ENCODE measurements at places on chromosomes 4 and X.
A peak's percentile ranks its signal among the peaks of the same experiment; 100 is the strongest.

- no peak for DNase-seq
Measured at GRCh38 chr4:71677568-71677967, 106.3 kb downstream of the GC start.

DNA sequence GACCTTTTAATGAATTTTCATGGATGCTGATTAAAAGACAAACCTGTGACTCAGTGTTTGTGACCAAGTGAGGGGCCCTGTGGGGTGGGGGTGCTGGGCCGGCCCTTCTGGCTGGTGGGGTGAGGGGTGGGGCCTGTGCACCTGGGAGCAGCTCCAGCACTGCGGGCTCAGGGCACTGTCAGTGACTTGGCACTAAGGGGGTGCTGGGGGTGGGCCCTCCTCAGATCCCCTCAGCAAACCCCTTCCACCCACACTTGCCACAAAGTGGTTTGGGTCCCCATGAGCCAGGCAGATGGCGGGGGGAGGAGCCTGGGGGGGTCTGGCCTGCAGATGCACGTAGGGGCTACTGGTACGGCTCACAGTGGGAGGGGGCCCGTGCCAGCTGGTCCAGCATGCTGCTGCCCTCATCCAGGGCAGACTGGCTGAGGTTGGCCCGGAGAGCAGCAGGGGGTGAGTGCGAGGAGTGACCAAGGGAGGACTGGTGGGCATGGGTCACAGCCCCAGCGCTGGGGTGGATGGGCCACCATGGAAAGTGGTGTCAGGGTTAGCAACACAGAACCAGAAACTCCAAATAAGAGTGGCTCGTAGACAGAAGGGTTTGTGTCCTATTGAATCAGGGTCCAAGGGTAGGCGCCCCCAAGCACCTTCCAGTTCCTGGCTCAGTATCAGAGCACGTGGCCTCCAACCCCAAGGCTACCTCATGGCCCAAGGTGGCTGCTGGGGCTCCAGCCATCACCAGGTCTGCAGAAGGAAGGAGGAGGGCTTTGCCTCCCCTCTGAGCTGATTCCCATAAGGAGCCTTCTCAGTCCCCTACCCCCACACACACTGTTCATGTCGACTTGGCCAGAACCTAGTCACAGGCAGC lies 10.1 kb downstream of the NKX1-1 start:
- DNase-seq: no peak

GRCh38 chr4:14247767-14248166 lies 620.2 kb upstream of the BOD1L1 start:
- DNase-seq: no peak

DNA sequence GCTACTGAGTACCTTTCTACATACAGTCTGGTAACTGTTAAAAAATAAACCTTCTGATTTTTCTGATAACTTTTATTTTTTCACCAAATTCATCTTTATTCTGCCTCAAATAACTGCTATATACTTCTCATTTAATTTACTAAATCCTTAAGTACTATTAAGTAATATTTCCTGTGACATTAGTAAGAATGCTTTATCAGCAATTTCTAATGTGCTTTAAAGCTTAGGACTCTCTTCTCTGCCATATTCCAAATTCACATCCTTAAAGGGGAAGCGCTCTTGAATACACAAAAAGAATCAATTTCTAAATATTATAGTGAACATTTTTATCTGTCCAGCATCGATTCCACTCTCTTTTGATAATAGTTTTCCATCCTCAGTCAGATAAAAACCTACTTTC lies 81.1 kb downstream of the DCAF8L2 start:
- DNase-seq: no peak

GRCh38 chr4:26867914-26868684 lies 7.5 kb downstream of the STIM2 start:
- no peak for DNase-seq

DNA sequence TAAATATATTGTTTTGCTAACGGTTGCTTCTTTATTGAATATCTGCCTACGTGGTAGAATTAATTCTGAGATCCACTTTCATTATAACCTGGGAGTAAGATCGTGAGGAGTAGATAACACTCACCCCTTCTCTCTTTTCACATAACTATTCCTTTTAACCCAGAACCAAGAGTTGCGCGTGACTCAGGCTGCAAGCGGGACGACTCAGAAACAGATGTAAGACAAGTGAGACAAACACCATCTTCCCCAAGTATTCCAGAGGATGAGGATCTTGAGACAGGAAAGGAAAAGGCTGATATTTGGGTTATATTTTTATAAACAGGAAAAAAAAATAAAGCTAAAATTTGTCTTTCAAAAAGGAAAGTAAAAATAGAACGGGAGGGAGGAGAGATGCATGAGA lies 318.8 kb upstream of the NOCT start:
- no peak for DNase-seq

GRCh38 chrX:130015181-130015580 lies 32.7 kb downstream of the BCORL1 start:
- no peak for DNase-seq

DNA sequence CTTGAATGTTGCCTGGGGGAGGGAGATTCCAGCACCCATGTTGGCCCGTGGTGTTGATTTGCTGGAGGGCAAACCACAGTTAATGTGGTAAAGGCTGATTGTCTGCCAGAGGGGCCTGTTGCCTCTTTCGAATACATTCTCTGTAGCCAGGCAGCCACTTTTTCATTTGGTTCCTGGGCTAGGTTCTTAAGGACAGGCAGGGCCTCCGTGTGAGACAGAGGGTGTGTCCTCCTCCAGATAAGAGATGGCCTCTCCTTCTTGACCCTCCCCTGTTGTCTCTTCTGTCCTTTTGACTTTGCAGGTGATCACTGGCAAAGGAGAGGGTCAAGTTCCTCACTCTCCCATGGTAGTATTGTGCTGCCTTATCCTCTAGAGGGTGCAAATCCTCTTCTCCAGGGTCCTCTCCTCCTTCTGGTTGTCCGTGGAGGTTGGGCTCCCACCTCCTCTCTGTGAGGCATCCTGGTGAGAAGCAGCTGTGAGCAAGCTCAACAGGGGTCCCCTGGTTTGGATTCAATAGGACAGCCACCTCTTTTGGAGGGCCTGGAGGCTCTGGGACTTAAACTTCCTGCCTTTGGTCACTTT lies 44.9 kb downstream of the ZNF182 start:
- DNase-seq: peak; percentile 3

GRCh38 chrX:151393514-151393913 lies 3.5 kb upstream of the VMA21 start:
- peak; percentile 64 for DNase-seq

DNA sequence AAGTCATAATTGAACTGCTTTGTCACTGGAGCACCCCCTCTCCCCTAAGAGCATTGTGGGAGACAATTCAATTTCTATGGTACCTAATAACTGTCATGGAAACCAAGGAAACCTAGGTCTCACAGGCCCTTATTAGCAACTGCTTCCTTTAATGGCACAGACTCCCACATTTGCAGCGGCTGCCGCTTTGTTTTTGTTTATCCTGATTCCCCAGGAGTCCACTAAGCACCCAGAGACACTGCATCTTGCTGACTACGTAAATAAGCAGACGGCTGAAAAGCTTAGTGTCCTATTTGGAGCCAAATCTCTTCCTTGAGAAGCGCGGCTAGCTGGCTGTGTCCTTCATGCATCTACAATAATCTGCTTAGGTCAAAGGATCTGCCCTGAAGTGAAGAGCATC lies 494.4 kb downstream of the TMA16 start:
- no peak for DNase-seq

DNA sequence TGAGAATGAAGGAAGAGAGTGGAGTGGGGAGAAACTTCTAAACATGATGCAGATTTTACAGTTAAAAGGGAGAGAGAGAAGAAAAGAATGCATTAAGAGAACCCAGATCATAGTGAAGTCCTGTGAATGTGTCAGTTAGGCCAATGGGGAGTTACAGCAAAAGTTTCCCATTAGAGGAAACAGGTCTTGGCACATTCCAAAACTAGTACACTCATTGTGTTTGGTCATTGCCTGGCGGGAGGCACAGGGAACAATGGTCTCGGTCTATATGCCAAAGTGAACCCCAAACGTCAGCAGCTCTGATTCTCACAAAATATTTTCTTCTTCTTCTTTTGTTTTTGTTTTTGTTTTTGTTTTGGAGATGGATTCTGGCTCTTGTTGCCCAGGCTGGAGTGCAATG lies 284.5 kb upstream of the CTSO start:
- no peak for DNase-seq

DNA sequence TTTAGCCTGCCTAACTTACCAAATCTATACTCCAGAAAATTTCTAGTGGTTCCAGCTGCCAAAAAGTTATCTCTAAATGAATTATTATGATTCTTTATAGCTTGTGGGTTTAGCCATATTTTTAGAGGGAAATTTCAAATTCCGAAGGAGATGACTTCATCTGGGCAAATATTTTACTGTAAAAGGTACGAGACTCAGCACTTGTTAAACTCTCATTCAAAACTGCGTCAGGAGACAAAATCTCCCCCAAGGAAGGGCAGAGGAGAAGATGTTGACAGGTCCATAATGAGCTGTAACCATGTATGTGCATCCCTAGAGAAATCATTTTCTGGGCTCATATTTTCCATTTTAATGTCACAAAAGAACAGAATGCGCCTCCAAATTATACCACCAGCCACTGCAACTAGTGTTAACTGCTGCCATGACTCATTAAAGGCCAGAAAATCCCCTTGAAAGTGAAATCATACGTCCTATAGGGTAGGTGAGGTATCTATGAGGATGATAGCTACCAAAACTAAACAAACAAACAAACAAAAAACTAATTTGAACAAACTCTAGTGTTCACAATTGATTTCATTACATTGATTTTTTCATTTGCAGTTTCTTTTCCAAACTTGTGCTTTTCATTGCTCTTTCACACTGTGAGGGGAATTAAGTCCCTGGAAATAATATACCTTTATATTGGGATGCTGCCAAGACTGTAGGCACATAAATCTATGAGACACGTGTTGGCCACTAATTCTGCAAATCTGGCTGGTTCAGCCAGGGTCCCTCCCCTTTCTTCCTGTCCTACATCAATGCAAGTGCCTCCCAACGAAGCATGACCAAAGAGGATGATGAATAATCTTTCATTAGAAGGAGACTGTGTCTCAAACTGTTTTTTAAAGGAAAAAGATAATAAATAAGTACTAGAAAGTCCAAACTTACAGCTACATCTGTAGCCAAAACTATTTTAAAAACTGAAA lies 85.8 kb downstream of the ARHGAP6 start:
- DNase-seq: no peak

DNA sequence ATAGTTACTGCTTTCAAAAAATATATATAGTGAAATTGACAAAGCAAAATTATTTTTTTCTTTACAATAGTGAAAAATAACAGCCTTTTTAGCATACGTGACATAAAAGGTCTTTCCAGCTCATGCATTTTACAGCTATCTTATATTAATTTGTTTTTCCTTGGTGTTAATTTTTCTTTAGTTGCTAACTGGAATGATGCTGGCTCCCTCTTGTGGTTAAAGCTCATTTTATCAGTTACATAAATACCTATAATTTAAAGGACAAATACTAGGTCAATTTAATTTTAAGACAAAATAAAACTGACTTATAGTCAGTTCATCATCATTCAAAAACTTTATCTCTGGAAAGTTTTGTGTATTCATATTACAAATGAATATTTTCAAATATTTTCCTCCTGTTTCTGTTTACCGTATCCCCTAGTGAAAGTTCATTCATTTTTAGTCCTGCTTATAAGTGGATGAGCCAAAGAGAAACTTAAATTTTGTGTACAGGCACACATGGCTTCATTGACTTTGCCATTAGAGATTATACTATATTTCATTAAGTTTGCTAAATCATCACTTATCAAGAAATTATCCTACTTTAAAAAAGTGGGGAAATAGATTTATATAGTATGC lies 9.9 kb upstream of the ANAPC4 start:
- peak; percentile 41 for DNase-seq

DNA sequence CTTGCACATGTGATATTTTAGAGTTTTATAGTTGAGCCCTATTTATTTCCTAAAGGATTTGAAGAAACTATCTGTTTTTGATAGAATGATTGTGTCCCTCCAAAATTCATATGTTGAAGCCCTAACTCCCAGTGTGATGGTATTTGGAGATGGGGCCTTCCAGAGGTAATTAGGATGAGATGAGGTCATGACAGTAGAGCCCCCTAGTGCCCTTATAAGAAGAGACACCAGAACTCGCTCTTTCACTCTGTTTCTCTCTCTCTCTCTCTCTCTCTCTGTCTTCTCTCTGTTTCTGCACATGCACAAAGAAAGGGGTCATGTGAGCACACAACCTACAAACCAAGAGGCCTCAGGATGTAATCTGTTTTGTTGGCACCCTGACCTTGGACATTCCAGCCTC lies 921.9 kb upstream of the DIAPH2 start:
- DNase-seq: no peak

- no peak for DNase-seq
Measured at GRCh38 chrX:121635141-121635540, 587.7 kb downstream of the GLUD2 start.

- no peak for DNase-seq
Measured at GRCh38 chr4:111136438-111136837, 513.6 kb upstream of the PITX2 start.

DNA sequence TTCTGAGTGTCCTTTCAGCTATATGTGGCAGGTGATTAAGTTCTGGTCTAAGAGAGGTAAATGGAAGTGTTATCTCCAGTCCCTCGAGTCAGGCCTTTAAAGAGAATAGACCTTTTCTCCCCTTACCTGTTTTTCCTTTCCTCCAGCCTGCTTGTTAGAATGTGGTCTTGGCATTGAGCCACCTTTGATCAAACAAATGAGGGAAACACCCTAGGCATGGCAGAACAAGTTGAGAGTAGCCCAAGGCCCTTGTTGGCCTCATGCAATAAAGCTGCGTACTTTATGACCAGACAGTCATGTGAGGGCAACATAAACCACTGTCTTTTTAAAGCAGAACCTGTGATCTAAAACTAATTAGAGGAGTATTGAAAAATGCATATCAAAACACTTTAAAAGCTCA lies 13.2 kb upstream of the IL13RA2 start:
- DNase-seq: no peak

DNA sequence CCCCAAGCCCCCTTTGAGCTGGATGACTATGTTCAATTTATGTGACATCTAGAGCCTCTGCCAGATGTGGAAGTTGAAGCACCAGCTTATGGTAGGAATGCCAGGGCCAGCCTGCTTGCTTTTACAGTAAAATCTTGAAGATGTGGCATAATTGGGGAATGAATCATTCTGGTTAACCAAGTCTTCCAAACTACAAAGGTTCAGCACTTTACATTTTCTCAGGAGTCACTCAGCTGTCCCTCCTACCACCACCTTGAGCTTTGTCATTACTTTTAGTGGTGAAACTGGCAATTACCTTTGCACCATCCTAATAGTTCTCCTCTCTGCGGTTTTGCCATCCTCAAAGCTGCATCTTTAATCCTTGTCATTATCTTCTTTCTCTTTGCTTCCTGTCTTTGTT lies 172.2 kb downstream of the HS6ST2 start:
- no peak for DNase-seq

- no peak for DNase-seq
Measured at GRCh38 chr4:88366460-88366859, 12.2 kb upstream of the HERC6 start.
